ENCODE measurements at places on chromosomes 6 and 20.
A peak's percentile ranks its signal among the peaks of the same experiment; 100 is the strongest.

GRCh38 chr6:101703311-101703710 lies 309.8 kb downstream of the GRIK2 start:
- no peak overlapping the region for H3K4me3 ChIP-seq
- H3K4me1 ChIP-seq: no peaks in the 10 kb centered on the region
- H3K36me3 ChIP-seq: no peaks in the 10 kb centered on the region
- H3K27me3 ChIP-seq: no peaks in the 10 kb centered on the region

GRCh38 chr6:149484733-149485700 lies at the start of gene ZC3H12D:
Gene ZC3H12D (minus strand): TSS chr6:149485014. CDS start chr6:149474543, 10,471 bp downstream.
- H3K4me3 ChIP-seq: no peak within 1 kb of the TSS
- H3K27me3 ChIP-seq: no peaks in the 10 kb centered on the region
- DNase-seq: no peak
- peaks cover 21% of the 10 kb centered on the region for H3K4me1 ChIP-seq

GRCh38 chr20:62856931-62857619 lies 4.5 kb downstream of the TCFL5 start:
- no peaks in the 10 kb centered on the region for H3K27me3 ChIP-seq
- H3K36me3 ChIP-seq: peaks cover 27% of the 10 kb centered on the region
- DNase-seq: no peak
- H3K4me1 ChIP-seq: peaks cover 16% of the 10 kb centered on the region

DNA sequence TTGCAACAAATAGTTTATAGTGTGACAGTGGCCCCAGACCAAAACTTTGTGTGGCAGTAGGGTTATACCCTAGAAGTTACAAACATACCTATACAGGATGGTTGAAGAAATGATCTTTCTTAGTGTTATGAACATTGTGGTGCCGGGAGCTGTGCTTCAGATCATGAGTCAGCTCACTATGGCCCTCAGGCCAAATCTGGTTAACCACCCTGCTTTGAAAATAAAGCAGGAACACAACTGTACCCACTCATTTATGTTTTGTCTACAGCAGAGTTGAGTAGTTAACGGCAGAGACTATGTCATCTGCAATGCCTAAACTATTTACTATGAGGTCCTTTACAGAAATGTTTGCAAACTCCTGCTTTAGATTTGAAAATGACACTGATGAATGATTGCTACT lies 24.3 kb downstream of the AKAP7 start:
- H3K4me3 ChIP-seq: no peak overlapping the region
- no peaks in the 10 kb centered on the region for H3K4me1 ChIP-seq
- DNase-seq: no peak
- no peaks in the 10 kb centered on the region for H3K36me3 ChIP-seq

- no peaks in the 10 kb centered on the region for H3K4me1 ChIP-seq
- no peaks in the 10 kb centered on the region for H3K27me3 ChIP-seq
- peak; percentile 35 for DNase-seq
- H3K27ac ChIP-seq: no peak overlapping the region
- no peak overlapping the region for H3K4me3 ChIP-seq
- no peaks in the 10 kb centered on the region for H3K36me3 ChIP-seq
Observed at GRCh38 chr20:24160563-24161281, 172.1 kb upstream of the GGTLC1 start.

GRCh38 chr6:46676604-46677313 lies 10.9 kb upstream of the TDRD6 start:
- no peak for DNase-seq
- H3K27ac ChIP-seq: no peak overlapping the region

DNA sequence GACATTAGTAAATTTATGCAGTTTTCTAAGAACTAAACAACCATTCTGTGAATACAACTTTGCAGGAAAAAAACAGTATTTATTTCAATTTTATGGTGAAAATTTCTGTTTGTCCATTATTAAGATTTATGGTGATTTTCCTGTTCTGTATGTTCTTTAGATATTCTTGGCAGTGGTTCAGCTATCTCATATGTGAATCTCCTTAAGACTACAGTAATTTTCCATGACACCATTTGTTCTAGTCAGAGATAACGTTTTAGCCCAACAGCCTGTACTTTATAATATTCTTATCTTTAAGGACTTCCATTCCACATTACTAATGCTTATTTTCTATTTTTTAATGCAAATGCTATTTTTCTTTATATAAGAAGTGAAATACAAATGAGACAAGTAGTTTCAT lies 504.0 kb downstream of the RFPL4B start:
- no peak overlapping the region for H3K27ac ChIP-seq
- H3K36me3 ChIP-seq: no peaks in the 10 kb centered on the region
- H3K27me3 ChIP-seq: no peaks in the 10 kb centered on the region
- DNase-seq: no peak

GRCh38 chr6:129100164-129100563 lies 217.2 kb downstream of the LAMA2 start:
- H3K27ac ChIP-seq: no peak overlapping the region
- H3K4me3 ChIP-seq: no peak overlapping the region
- H3K36me3 ChIP-seq: no peaks in the 10 kb centered on the region
- no peaks in the 10 kb centered on the region for H3K4me1 ChIP-seq

DNA sequence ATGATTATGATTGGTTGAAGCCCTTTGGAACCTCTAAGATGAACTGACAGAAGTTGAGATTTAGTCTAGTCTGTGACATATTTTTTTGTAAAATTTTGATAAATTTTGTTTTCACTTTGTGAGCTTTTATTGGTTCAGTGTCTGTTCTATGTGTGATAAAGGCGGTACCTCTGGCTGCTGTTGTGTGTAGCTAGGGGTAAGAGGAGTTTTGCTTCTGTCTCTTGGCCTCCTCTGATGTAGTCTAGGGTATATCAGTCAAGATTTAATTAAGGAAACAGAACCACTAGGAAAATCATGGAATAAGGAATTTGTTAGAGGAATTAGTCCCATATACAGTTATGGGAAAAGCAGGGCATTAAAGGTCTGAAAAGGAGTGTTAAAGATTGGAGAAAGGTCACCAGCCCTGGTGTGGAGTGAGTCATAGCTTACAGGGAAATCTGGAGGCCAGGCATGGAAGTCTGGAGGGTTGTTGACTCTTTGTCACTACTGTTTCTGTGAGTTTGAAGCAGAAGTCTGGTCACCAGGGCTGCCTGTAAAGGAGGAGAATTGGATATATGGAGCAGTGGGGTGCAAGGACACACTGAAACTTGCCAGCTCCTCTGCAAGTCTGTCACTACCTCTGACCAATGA lies 28.5 kb downstream of the CDC5L start:
- no peak overlapping the region for H3K4me3 ChIP-seq
- peaks cover 12% of the 10 kb centered on the region for H3K36me3 ChIP-seq
- no peaks in the 10 kb centered on the region for H3K27me3 ChIP-seq
- no peaks in the 10 kb centered on the region for H3K4me1 ChIP-seq
- DNase-seq: no peak

All from spinal cord (tissue), 10 donors.